ENCODE measurements at places on chromosomes 3 and 15. TPM values are rescaled to one million over a fixed set of nuclear protein-coding genes. Genes with fewer than 3 reads are reported as not detected.

- no peak overlapping the region for H3K4me3 ChIP-seq
- H3K27me3 ChIP-seq: no peaks in the 10 kb centered on the region
- DNase-seq: no peak
- H3K27ac ChIP-seq: no peak overlapping the region
- no peaks in the 10 kb centered on the region for H3K4me1 ChIP-seq
- no peaks in the 10 kb centered on the region for H3K36me3 ChIP-seq
These were observed 498.7 kb upstream of the CDIN1 start for GRCh38 chr15:36080759-36081158.

Gene LSAMP
- not detected for polyA plus RNA-seq

GRCh38 chr15:89870006-89870405 lies 23.8 kb downstream of the AP3S2 start:
- no peak overlapping the region for H3K27ac ChIP-seq
- H3K4me1 ChIP-seq: peaks cover 5% of the 10 kb centered on the region
- no peak for DNase-seq
- H3K27me3 ChIP-seq: no peaks in the 10 kb centered on the region
- H3K36me3 ChIP-seq: peaks cover 23% of the 10 kb centered on the region

DNA sequence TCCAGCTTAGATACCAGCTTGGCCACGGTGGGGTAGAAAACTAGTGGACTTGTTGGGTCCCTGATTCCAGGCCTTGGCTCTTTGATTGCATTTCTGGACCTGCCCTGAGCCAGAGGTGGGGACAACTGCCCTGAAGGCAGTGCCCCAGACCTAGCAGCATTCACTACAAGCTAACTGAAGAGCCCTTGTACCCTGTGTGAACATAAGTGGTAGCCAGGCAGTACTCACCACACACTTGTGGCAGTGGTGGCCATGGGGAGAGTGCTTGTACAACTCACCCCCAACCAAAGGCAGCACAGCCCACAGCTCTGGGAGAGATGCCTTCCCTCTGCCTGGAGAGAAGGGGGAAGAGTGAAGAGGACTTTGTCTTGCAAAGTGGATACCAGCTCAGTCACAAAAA lies 177.3 kb upstream of the NAALADL2 start:
- H3K27ac ChIP-seq: no peak overlapping the region
- no peak for DNase-seq
- H3K4me3 ChIP-seq: no peak overlapping the region
- no peaks in the 10 kb centered on the region for H3K4me1 ChIP-seq
- H3K36me3 ChIP-seq: no peaks in the 10 kb centered on the region

- H3K27ac ChIP-seq: no peak overlapping the region
- no peaks in the 10 kb centered on the region for H3K27me3 ChIP-seq
- no peak overlapping the region for H3K4me3 ChIP-seq
- H3K36me3 ChIP-seq: peaks cover 2% of the 10 kb centered on the region
- peaks cover 5% of the 10 kb centered on the region for H3K4me1 ChIP-seq
- DNase-seq: no peak
These were observed 91.3 kb downstream of the UACA start for GRCh38 chr15:70672081-70672480.

- no peak overlapping the region for H3K4me3 ChIP-seq
- H3K36me3 ChIP-seq: no peaks in the 10 kb centered on the region
- no peaks in the 10 kb centered on the region for H3K27me3 ChIP-seq
These were observed 170.5 kb downstream of the CTNNB1 start for GRCh38 chr3:41369838-41370237.

- H3K4me1 ChIP-seq: peaks cover 12% of the 10 kb centered on the region
- no peak overlapping the region for H3K4me3 ChIP-seq
- no peak overlapping the region for H3K27ac ChIP-seq
These were observed 56.7 kb downstream of the MYO1E start for GRCh38 chr15:59315914-59316451.

DNA sequence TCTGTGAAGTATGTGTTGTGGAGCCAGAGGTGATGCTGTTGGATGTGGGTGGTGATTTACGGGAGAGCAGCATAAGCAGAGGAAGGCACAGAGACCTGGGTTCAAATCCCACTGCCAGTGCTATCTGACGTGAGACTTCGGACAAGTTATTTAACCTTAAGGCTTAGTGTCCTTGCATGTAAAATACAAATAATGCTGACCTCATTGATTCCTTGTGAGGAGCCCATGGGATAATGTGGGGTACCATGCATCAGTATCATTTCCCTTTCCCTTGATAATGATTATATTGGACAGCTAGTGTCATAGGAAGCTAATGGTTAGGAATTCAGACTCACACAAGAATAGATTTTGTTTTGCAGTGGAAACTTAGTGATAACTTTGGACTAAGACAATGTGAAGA lies 141.6 kb downstream of the SLCO3A1 start:
- no peaks in the 10 kb centered on the region for H3K27me3 ChIP-seq
- no peak for DNase-seq
- H3K36me3 ChIP-seq: no peaks in the 10 kb centered on the region
- no peak overlapping the region for H3K4me3 ChIP-seq
- H3K4me1 ChIP-seq: no peaks in the 10 kb centered on the region

Gene THRB
- polyA plus RNA-seq: 3.3 TPM

Gene JMJD7
- 11.4 TPM for polyA plus RNA-seq

Gene KIF15
- 9.4 TPM for polyA plus RNA-seq

- H3K4me1 ChIP-seq: no peaks in the 10 kb centered on the region
- no peaks in the 10 kb centered on the region for H3K27me3 ChIP-seq
- no peak overlapping the region for H3K27ac ChIP-seq
- no peaks in the 10 kb centered on the region for H3K36me3 ChIP-seq
- DNase-seq: peak; percentile 72
These were observed 219.9 kb upstream of the PROK2 start for GRCh38 chr3:72004749-72005292.

- no peak overlapping the region for H3K4me3 ChIP-seq
- no peak for DNase-seq
- no peak overlapping the region for H3K27ac ChIP-seq
- no peaks in the 10 kb centered on the region for H3K27me3 ChIP-seq
- H3K36me3 ChIP-seq: no peaks in the 10 kb centered on the region
These were observed 516.7 kb upstream of the MDFIC2 start for GRCh38 chr3:70829092-70829491.

DNA sequence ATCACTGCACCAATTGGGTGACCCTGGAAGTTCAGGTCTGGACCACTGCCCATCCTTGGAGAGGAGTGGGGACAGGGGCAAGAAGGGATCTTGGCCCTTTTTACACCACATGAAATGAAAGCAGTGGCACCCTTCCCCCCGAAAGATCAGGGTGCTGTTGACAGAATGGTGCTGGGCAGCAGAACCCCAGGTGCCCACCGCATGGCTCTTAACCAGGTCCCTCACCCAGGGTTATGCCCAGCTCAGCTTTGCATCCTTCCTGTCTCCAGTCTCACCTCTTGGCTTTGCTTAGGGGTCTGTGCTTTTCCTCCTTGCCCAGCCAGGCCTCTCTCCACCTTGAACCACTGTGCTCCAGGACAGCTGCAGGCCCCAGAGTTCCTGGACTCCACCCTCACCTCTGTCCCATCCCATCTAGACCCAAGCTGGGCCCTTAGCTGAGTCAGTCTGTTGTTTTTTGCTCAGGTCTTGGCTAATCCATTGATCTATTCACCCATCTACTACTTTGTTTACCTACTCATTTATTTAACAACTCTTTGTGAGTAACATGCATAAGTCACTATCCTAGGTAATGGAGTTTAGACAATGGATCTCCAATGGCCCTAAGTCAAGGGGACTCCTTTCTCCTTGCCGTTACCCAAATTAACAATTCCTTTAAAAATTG lies 77.1 kb upstream of the PRR23E start:
- H3K4me1 ChIP-seq: no peaks in the 10 kb centered on the region
- H3K4me3 ChIP-seq: no peak overlapping the region
- no peak for DNase-seq

DNA sequence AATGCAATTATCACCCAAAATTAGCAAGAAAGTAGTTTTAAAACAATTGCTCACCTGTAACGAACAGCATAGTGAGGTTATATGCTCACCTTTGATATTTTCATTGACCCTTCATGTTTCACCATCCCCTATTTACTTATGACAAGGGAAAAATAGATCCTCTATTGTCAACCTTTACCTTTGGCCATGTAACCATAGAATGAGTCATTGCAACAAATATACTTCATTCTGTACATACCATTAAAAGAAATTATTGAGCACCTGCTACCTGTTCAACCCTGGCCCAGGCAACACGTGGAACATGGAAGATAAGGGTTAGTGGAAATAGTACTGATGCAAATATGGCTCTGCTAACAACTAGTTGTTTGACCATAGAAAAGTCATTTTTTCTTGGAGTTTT lies 20.2 kb downstream of the LSAMP start:
- no peak overlapping the region for H3K27ac ChIP-seq
- H3K27me3 ChIP-seq: no peaks in the 10 kb centered on the region
- no peak overlapping the region for H3K4me3 ChIP-seq
- no peaks in the 10 kb centered on the region for H3K4me1 ChIP-seq
- peak; percentile 28 for DNase-seq

DNA sequence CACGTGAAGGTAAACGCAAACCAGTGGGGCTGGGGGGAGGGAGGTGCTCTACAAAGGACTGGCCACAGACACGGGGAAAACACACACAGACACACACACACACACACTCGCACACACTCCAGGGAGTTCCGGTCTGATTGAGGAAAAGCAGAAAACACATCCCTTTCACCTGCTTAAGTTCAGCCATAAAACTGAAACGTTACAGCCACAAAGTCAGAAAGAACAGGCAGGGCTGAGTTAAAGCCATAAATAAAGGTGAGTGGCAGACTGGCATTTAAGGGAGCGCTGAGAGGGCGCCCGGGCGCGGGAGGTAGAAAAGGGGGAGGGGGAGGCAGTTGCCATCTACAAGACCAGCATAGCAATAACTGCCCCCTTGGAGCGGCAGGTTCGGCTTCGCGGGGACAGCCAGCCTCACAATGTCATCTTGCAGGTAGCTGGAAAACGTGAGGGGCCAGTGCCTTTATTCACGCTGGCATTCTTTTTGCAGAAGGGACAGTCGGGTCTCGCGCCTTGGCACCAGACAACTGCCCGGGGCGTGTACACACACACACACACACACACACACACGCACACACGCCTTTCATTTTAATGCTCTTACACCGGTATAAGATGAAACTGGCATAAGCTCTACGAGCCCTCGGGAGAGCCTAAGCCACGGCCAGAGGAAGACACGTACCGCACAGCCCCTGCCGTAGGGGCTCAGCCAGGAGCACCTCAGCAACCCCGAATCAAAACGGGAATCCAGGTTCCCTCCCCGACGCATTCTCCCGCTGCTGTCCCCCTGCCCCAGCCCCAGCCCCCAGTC lies 866 bp downstream of the TNIK start:
- peak overlapping the region; percentile 84 for H3K27ac ChIP-seq
- H3K4me1 ChIP-seq: peaks cover 6% of the 10 kb centered on the region
- H3K4me3 ChIP-seq: peak overlapping the region; percentile 80
- H3K27me3 ChIP-seq: no peaks in the 10 kb centered on the region

DNA sequence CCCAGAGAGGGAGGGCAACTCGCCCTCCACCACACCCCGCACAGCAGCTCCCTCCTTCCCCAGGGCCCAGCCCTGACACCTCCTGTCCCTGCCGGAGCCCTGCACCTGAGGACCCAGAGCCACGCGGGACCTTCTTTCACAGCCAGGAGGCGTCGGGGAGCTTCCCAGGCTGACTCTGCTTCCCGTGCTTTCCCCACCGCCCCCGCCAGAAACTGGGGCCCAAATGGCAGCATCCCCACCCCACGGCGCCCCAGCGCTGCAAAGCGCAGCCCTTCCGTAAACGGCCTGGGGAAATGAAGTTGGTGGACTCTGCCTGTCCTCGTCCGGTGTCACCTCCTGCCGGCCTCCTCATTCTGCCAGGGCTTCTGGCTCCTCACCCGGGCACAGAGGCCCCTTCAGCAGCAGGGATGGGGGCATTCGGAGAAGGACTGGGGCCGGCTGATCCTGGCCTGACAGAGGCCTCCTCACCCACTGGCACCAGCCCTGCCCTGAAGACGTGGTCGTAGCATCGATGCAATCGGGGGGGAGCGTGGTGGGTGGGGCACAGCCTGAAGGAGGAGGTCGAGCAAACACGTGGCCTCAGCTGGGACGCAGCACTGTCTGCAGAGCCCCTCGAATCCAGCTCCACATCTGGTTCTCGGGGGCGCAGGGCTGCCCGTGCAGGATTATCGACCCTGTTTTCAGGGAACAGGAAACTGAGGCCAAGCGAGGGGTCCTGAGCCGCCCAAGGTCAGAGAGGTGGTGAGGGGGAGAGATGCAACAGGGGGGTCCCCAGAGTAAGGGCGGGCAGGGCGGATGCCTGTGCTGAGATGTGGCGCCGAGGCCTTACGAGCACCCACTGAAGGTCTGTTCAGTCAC lies 235.4 kb downstream of the XXYLT1 start:
- no peaks in the 10 kb centered on the region for H3K36me3 ChIP-seq
- H3K4me3 ChIP-seq: no peak overlapping the region
- no peaks in the 10 kb centered on the region for H3K27me3 ChIP-seq
- H3K4me1 ChIP-seq: no peaks in the 10 kb centered on the region

GRCh38 chr3:18591120-18591519 lies 166.0 kb upstream of the SATB1 start:
- no peak overlapping the region for H3K27ac ChIP-seq
- no peak overlapping the region for H3K4me3 ChIP-seq
- no peaks in the 10 kb centered on the region for H3K4me1 ChIP-seq
- no peaks in the 10 kb centered on the region for H3K36me3 ChIP-seq
- H3K27me3 ChIP-seq: no peaks in the 10 kb centered on the region
- DNase-seq: no peak

DNA sequence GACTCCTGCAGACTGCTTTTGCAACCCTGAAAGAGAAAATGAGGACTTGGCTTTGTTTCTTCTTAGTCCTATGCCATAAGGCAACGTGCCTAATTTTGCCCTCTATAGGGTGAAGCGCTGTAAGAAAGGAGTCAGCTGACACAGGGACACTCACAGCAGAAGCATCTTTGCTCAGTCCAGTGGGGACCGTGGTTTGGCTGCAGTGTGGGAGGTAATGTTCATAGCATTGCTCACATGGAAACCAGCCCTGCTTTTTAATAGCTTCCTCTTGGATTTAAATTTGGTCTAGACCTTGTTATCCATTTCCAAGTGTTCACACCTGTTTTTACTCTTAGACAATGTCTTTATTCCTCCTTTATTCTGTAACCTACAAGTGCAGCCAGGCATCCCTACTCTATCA lies 1032.1 kb downstream of the NTRK3 start:
- H3K36me3 ChIP-seq: no peaks in the 10 kb centered on the region
- no peak overlapping the region for H3K4me3 ChIP-seq
- H3K4me1 ChIP-seq: no peaks in the 10 kb centered on the region
- H3K27me3 ChIP-seq: no peaks in the 10 kb centered on the region

Data from small intestine (tissue), 16 donors.